ENCODE measurements at places on chromosomes 5 and 9.
A peak's percentile ranks its signal among the peaks of the same experiment; 100 is the strongest.

DNA sequence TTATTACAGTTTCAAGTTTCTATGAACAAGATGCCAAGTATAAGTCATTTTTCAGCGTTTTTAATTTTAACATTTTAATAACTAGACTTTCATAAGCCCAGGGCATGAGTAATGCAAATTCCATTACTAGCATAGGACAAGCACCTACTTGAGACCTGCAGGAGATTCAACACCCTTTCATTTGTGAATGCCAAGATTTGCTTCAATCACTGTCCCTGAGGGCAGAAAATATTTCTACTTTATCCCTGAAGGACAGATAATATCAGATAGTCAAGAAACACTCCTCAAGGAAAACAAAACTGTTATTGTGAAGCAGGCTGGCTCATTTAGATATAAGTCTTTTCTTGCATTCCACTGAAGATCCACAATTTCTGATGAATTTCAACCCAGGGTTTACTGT lies 27.7 kb upstream of the ZNF622 start:
- DNase-seq, result no peak

GRCh38 chr5:3230941-3231340 lies 364.7 kb upstream of the IRX1 start:
- DNase-seq, result no peak

DNA sequence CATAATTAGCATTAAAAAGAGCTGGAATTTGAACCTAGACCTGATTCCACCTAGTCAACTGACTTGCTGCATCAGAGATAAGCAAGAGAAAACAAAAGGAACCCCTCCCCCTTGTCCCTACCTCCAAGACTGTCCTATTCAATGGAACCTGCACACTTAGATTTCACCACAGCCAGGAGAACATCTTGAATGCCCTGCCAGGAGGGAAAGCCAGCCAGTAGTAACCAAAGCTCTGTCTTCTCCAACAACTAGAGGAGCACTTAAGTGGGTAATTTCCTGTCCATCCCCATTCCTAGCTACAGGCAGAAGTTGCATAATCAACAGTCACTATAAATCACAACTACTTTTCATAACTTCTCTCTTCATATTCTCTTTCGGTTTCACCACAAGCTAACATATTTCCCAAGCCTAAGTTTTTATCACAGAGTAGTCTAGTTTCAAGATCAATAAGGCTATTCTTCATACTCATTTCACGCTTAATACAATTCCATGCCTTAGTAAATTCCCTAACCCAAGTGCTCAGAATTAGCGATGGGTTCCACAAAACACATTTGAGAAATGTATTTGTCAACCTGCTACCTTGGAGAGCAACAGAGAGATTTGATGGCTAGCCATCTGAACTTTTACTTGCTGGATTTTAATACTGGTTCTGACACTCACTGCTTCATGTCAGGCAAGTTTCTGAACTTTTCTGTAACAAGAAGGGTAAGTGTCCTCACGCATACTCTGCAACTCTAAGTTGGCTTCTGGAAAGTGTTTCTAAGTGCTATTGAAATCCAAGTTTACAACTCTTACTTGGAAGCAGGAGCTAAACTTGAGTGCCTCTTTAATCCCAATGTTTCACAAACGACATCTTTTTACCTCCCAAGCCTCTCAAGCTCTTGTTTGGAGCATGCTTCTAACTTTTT lies 2.0 kb downstream of the DENND1A start:
- peak; percentile 45 for DNase-seq

DNA sequence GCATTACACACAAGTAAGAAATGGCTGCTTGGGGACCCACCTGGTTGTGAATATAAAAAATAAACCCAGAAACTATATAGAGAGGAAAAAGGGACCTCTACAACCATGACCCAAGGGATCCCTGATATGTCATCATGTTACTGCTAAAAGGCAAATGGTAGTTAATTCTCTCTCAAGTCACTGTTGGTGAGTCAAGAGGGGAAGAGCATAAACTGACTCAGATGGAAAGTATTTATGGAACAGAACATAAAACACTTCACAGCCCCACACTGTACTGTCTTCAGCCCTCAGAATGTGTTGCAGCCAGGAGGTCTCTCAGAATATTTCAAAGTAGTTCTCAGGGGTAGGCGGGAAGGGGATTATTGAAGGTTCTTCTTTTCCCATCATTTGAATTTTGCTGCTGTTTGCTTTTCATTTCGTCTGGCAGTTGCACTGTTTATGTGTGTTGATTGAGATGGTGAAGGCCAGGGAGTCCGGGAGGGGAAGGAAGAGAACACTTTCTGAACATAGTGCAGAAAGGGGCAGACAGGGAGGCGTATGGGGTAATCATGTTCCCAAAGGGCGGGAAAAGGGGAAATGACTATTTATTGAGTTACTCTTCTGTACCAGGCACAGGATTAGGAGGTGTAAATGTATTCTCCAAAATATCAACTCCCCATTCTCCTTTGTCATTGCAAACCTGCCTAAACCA lies 85.5 kb downstream of the TEK start:
- DNase-seq, result peak; percentile 42

DNA sequence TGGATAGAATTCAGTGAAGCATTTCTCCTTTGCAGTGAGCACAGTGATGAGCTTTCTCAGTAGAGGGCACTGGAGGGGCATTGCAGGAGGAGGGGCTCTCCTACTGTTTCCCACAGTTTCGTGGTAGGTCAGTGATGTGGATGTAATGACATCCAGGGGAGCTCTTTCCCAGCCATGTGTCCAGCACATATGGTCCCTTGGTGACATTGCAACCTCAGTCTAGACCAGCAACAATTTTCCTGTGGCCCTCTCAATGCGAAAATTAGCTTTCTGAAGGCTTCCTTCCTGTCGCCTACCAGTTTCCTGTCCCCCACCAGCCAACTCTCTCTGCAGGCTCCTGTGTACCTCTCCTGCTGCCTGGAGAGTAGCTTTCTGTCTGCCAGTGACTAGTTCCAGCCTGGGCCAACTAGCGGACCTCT lies 6.9 kb upstream of the PDCL start:
- DNase-seq, result no peak

GRCh38 chr5:120609570-120609969 lies 145.5 kb downstream of the PRR16 start:
- DNase-seq, result no peak

- DNase-seq, result no peak
Observed at GRCh38 chr9:29183971-29184370, 1610.7 kb upstream of the C9orf72 start.

GRCh38 chr9:130756037-130756436 lies 62.5 kb downstream of the EXOSC2 start:
- no peak for DNase-seq

GRCh38 chr5:59034498-59035186 lies 451.8 kb downstream of the RAB3C start:
- DNase-seq, result no peak

- DNase-seq, result no peak
Observed at GRCh38 chr5:113057557-113057984, 81.0 kb downstream of the DCP2 start.

GRCh38 chr5:73199671-73200070 lies 26.7 kb downstream of the TMEM174 start:
- DNase-seq, result no peak

DNA sequence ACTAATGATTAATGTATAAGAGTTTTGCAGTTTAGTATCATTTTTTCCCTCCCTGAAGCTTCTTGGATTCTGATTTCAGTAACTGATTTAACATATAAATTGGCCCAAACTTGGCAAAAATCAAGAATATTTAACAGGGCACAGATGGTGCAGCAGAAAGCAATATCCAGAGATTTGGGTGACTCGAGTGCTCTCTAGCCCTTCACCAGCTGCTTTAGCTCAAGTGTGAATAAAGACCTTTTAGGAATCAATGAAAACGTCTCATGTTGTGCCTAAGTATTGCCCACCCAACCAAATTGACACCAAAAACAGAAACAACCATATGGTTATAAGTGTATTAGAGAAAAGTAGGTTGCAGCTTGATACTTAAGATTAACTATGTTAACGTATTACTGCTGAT lies 933.4 kb upstream of the PTPRD start:
- DNase-seq, result no peak

- no peak for DNase-seq
Observed at GRCh38 chr5:52041842-52042241, 658.6 kb downstream of the ISL1 start.

DNA sequence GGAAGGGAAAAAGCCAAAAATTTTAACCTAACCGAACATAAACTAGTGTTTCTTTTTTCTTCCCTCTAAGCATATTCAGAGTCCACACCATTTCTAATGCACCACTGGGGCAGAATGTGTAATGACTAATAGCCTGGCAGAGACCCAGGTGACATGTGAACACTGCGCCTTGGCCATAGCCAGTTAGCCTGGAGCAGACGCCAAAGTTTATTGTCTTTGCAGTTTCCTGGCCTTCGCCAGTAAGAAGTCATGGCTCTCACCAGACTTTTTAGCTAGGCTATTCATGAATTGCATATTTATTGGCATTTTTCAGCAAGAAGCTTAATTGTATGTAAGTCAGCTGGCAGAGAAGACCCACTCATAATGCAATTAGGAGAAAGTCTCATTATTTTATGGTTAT lies 182.8 kb upstream of the SLC27A6 start:
- DNase-seq, result peak; percentile 3

GRCh38 chr5:134530301-134531077 lies 5.0 kb downstream of the JADE2 start:
- DNase-seq, result no peak

GRCh38 chr9:71446473-71447411 lies 321.6 kb downstream of the CEMIP2 start:
- DNase-seq, result peak; percentile 24

DNA sequence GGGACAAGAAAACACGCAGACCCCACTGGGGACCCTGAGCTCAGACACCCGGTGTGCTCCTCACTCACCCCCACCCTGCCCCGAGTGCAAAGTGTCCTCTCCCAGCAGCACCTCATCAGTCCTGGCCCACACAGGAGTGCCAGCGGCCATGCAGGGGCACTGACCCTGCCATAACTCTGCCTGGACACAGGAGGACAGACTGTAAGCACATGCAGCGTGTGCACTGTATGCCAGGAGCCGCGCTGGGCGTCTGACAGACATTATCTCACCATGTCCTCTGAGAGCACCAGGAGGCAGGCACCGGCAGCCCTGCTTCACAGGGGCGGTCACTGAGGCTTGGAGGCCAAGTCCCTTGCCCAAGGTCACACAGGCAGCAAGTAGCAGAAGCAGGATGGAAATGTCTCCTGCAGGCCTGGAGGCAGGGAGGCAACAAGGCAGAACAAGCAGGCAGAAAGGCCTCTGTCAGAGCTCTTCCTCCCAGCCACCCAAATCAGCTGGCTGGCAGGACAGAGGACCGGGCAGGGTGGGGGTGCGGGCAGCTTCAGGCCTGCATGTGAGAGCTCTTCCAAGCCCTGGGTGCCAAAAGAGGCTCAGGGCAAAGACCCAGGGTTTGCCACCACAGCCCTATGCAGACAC lies 8.4 kb downstream of the EEIG1 start:
- no peak for DNase-seq

DNA sequence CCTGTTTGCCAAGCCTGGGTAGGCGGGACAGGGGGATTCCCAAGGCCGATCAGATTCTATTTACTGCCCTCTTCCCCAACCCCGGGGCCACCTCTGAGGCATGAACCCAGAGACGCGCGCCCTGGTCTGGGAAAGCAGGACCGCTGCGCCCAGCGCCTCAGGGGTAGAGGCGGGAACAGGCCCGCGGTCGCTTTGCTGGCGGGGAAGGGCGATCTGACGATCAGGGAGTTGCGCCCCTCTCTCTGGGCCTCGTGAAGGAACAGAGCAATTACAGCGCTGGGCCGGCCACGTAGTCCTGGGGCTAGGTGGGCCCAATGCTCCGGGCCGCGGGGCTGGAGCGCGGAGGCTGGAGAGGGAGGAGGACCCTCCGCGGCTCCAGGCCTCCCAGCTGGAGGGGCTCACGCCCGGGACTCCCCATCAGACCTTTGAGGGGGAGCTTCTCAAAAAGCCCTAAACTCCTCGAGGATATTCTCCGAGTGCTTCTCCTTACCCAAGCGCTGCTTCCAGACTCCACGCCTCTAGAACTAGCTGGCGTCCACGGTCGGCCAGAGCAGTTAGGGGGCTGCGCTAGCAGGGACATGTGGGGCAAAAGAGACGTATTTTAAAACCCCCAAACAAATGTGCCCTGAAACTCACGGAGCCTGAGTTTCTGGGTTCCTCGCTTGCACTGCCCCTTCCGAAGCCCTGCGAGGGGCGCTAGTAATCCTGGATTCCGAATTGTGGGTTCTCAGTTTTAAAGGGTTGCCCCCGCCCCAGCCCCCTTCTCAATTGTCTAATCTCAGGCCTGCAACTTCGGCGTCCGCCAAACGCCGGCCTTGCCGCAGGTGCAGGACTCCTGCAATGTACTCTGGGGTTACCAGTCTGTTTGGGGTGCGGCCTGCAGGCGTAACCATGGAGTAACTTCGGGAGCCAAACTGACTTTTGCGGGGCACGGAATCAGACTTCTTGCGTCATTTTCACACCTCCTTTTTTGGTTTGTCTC lies 57.6 kb downstream of the TMEM174 start:
- no peak for DNase-seq

- no peak for DNase-seq
Observed at GRCh38 chr5:135235551-135236227, 163.3 kb downstream of the MACROH2A1 start.

- DNase-seq, result no peak
Observed at GRCh38 chr5:132474881-132475496, 15.6 kb downstream of the IRF1 start.

DNA sequence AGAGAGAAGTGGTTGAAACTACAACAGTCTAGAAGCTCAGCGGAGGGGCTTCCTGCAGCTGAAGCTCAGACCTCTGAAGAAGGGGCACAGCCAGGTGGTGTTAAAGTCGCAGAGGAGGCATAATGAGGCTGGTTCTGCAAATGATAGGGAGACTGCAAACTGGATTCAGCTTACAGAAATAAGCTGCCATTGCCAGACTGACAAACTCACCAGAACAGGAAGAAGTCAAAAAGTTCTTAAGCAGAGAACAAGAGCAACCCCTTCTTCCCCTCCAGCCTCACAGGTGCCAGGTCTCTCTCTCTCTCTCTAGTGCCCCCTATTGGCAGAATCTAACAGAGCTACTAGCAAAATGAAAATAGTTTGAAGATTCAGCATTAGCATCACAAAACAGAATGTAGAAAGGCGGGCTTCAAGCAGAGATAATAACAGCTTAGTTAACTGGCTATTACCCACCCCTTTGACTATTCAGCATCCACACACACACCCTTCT lies 76.7 kb downstream of the GRAMD2B start:
- no peak for DNase-seq

- DNase-seq, result peak; percentile 23
Observed at GRCh38 chr5:142826741-142827492, 56.7 kb downstream of the ARHGAP26 start.

DNA sequence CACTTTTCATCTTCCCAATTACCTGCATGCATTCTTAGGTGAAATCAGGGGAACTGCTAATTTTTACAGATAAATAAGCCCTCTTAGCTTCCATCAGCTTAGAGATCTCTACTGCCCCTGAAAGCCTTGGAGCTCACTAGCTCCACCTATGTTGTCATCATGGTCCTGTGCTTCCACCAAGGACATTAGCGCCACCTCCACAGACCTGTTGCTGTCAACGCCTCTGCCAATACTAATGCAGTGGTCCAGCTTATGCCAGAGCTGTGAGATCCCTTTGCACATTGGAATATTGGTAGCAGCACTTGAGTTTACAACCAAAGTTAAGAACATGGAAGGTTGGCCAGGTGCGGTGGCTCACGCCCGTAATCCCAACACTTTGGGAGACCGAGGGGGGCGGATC lies 7.7 kb upstream of the SHISAL2B start:
- DNase-seq, result no peak
